ENCODE measurements at places on chromosomes 1 and 21.

GRCh38 chr1:21939650-21940374, 2.7 kb upstream of the HSPG2 start:
- peak; percentile 75 for DNase-seq

- no peak for DNase-seq
Observed at GRCh38 chr21:46545363-46545762, 59.5 kb downstream of the S100B start.

- DNase-seq: no peak
Observed at GRCh38 chr1:161096530-161096929, 1.6 kb upstream of the KLHDC9 start.

GRCh38 chr1:231311720-231312431, 25.8 kb downstream of the EXOC8 start:
- DNase-seq: no peak

DNA sequence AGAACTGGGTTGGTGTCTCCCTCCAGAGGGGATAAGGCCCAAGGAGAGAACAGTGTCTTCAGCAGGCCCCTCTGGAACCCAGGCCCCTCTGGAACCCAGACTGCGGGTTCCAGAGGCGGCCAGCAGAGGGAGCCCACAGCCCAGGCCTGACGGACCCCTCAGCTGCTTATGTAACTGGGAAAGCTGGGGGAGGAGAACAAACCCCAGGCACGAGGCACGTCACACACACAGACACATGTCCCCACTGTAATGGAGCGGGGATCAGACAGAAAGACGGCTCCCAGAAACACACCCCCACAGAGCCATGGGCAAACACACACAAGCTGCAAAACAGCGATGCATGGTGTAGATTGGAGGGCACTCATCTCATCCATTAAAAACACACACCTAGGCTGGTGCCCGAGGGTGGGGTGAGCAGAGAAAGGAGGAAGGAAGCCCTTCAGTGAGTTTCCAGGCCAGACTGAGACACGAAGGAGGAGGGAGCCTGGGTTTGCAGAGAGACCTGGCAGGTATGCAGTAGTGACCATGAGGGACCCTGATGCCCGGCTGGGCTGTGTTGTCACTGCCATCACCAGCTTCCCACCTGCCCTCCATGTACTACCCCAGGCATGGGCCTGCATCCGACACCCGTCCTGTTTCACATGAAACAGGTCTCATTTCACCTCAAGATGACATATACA, 2.8 kb upstream of the IGSF8 start:
- peak; percentile 80 for DNase-seq

- no peak for DNase-seq
Observed at GRCh38 chr1:44408632-44409602, 3.9 kb downstream of the RNF220 start.

DNA sequence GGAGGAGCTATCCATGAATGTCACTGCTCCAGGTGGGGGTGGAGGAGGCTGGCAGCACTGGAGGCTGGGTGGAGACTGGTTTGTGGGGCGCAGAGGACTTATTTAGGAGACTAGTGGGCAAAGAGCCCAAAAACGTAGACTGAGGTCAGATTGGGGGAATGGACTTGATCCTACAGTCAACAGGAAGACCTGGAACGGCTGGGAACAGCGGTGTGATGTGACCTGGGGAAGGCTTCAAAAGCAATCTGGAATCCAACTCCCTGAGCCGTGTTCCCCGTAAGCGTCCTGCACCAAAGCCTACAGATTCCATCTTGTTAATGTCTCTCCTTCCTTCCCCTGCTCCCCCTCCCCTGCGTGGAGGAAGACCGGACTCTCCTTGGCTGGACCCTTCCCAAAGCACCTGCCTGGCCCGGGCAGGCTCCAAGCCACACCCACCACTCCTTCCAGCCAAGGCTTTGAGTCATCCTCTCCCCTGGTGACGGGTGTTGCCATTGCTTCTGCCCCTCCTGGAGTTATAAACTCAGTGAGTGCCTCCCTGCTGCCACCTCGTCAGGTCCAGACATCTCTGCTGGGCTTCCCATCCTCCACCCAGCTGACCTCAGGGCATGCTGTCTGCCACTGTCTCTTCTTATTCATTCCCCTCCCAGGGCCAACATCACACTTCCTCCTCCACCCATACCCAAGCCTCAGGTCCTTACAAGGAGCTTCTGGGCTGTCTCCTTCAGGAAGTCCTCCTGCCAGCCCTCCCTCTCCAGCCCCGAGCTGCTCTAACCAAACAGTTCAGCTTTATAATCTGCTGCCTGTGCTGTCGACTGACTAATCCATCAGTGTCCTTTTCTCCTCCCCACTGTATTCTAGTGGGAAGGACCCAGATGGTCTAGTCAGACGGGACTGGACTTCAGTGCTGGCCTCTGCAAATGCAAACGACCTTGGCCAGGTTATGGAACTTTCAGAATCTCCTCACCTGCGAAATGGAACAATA, 1.6 kb upstream of the CLSTN1 start:
- peak; percentile 92 for DNase-seq

GRCh38 chr1:48761986-48762385, 14.7 kb downstream of the BEND5 start:
- DNase-seq: no peak

- DNase-seq: no peak
Observed at GRCh38 chr1:88878731-88879130, 12.6 kb downstream of the GTF2B start.

DNA sequence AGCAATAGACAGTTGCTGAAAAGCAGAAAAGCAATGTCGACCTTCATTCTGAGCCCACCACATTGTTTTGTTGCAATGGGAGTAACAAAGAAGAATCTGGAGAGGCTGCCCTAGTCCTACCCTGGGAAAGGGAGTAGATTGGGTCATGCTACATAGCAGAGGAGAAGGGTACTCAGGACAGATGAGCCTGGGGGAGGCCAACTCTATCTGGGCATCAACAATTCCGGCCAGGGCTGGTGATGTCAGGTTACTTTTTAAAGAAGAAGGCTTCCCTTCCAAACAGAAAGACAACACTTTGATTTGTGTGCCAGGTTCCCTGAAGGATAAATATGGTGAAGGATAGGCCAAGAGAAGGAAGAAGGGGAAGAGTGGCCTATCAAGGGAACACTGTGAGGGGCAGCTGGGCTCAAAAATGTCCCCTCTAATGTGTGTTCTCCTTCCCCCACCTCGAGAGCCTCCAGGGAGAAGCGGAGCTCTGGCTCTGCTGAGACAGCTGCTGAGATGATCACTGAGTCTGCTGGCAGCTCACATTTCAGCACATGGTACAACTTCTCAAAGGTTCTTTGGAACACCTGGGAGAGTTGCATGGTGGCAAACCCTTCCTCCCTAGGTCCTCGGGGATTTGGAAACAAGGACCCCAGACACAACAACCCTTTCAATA, 3.2 kb upstream of the ADIPOR1 start:
- DNase-seq: no peak

- no peak for DNase-seq
Observed at GRCh38 chr1:208219659-208220282, 24.4 kb downstream of the PLXNA2 start.

- DNase-seq: no peak
Observed at GRCh38 chr1:172277275-172277674, 143.2 kb upstream of the C1orf105 start.

DNA sequence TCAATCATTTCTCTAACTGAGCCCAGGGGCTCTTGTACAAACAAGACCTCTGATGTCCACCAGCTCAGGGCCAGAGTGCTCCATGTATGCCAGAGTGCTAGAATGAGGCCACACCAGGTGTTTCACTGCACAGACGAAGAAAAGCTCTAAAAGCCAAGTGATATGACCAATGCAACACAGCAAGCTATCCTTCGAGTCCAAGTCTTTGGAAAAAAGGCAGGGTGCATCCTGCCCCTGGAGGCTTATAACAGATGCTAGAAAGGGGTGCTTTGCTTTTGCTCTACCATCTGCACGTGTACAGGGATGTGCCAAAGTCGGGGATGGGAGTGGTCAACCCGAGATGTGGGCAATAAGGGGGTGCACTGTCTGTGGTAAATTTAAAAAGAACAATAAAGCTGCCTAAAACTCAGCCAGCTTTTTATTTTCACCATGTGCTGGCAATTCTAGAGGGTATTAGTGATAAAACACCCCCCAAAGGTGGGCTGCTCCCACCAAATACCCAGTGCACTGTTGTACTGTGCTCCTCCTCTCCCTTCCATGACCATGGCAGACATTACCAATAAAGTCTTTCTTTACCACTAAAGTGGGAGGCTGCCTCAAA, 32.1 kb downstream of the SMIM12 start:
- no peak for DNase-seq

All from pancreas (tissue), 10 donors.